Adrenal gland (tissue), 19 donors: ENCODE measurements at places on chromosomes 2 and 18. TPM values are rescaled to one million over a fixed set of nuclear protein-coding genes. Genes with fewer than 3 reads are reported as not detected.

The IFIH1 gene
- total RNA-seq = 21.8 TPM

DNA sequence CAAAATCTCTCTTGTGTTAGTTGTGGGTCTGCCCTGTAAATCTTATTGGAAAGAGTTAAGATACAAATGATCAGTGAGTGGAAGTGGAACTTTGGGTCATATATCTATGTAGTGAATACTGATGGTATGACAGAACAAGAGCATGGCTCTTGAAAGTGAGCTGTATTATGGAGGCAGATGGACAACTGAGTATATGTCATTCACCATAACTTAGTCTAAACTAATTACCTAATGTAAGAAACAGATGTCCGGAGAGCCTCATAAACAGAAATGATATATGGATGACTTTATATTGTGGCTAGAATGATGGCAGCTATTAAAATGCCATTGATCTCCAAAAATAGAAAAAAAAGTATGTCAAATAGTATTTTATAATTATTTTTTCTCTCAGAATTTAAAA is 72.4 kb downstream of the FASTKD2 start:
- no peaks in the 10 kb centered on the region for H3K36me3 ChIP-seq
- H3K4me1 ChIP-seq = no peaks in the 10 kb centered on the region
- DNase-seq = no peak
- no peak overlapping the region for H3K4me3 ChIP-seq
- no peaks in the 10 kb centered on the region for H3K27me3 ChIP-seq
- H3K27ac ChIP-seq = no peak overlapping the region

- no peaks in the 10 kb centered on the region for H3K4me1 ChIP-seq
- H3K27me3 ChIP-seq = no peaks in the 10 kb centered on the region
- no peak overlapping the region for H3K27ac ChIP-seq
- H3K4me3 ChIP-seq = no peak overlapping the region
- H3K36me3 ChIP-seq = no peaks in the 10 kb centered on the region
Observed at GRCh38 chr2:105249181-105249580, 7.6 kb downstream of the GPR45 start.

- no peaks in the 10 kb centered on the region for H3K27me3 ChIP-seq
- H3K27ac ChIP-seq = no peak overlapping the region
- H3K4me1 ChIP-seq = no peaks in the 10 kb centered on the region
- no peaks in the 10 kb centered on the region for H3K36me3 ChIP-seq
- no peak for DNase-seq
- no peak overlapping the region for H3K4me3 ChIP-seq
Observed at GRCh38 chr2:175734686-175735085, 267.4 kb downstream of the LNPK start.

GRCh38 chr2:64342195-64343099 is 111.5 kb upstream of the LGALSL start:
- no peaks in the 10 kb centered on the region for H3K4me1 ChIP-seq
- H3K36me3 ChIP-seq = no peaks in the 10 kb centered on the region
- H3K27me3 ChIP-seq = no peaks in the 10 kb centered on the region
- DNase-seq = no peak

DNA sequence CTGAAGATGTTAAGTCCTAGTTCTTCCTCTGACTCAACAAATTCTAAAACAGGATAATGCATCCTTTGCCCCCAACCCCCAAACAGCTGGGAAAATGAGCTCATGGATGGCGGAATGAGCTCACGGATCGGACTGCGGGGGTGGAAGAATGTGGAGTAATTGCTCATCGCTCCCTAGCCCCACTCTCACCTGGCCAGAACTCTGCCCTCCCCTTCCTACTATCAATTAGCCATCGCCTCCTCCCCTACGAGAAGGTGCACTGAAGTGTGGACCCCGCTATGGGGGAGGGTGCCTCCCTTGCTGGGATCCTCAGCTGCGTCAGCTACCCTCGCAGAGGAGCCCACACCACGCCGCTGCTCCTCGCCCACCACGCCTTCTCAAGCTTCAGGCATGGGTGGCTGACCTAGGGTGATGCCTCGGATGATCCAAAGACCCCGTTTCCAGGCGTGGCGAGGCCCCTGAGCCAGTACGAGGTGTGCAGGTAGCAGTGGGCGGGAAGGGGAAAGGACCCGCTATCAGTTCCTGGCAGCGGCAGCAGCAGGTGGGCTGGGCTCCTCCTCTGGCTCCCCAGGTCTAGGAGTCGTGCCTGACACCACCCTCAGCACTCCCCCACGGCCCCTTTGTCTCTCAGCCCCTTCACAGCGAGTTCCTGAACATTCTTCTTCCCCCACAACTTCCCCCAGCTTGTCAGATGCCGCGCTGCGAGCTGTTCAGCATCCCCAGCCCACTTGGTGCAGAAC is 82.1 kb upstream of the POMC start:
- H3K27me3 ChIP-seq = no peaks in the 10 kb centered on the region
- peak overlapping the region; percentile 91 for H3K27ac ChIP-seq
- DNase-seq = no peak
- H3K4me1 ChIP-seq = peaks cover 17% of the 10 kb centered on the region

DNA sequence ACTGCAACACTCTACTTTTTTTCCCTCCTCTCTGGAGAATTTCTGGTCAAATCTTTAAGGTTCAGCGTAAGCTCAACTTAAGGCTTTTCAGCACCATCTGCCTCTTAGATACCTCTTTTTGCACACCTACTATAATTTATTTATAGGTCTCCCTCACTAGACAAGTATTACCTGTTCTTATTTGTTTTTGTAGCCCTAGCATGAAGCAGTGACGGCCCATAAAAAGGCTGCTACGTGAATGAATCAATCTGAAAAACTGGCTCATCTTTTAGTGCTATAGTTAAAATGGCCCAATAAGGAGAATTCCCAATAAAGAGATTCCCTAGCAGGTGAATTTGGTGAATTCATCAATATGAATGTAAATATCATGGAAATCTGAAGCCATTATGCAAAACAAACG is 6.5 kb downstream of the RNF149 start:
- no peaks in the 10 kb centered on the region for H3K27me3 ChIP-seq
- no peak overlapping the region for H3K4me3 ChIP-seq
- no peaks in the 10 kb centered on the region for H3K36me3 ChIP-seq
- DNase-seq = no peak
- H3K4me1 ChIP-seq = peaks cover 8% of the 10 kb centered on the region
- H3K27ac ChIP-seq = no peak overlapping the region

- H3K36me3 ChIP-seq = no peaks in the 10 kb centered on the region
- no peak overlapping the region for H3K4me3 ChIP-seq
- no peak overlapping the region for H3K27ac ChIP-seq
- no peaks in the 10 kb centered on the region for H3K4me1 ChIP-seq
- no peaks in the 10 kb centered on the region for H3K27me3 ChIP-seq
- DNase-seq = peak; percentile 56
Observed at GRCh38 chr2:19868701-19869580, 32.8 kb downstream of the TTC32 start.
